ENCODE measurements at places on chromosomes 6 and 20. TPM values are rescaled to one million over a fixed set of nuclear protein-coding genes. Genes with fewer than 3 reads are reported as not detected.

Gene MUC22
- not detected for total RNA-seq

Gene LGSN
- not detected for total RNA-seq

Gene PRKN
- total RNA-seq, result 0.77 TPM

Gene FGD2
- total RNA-seq, result 1.5 TPM

Gene SPATA25
- total RNA-seq, result 0.56 TPM

Gene EFCAB8
- total RNA-seq, result 1.2 TPM

Gene SLPI
- total RNA-seq, result not detected

DNA sequence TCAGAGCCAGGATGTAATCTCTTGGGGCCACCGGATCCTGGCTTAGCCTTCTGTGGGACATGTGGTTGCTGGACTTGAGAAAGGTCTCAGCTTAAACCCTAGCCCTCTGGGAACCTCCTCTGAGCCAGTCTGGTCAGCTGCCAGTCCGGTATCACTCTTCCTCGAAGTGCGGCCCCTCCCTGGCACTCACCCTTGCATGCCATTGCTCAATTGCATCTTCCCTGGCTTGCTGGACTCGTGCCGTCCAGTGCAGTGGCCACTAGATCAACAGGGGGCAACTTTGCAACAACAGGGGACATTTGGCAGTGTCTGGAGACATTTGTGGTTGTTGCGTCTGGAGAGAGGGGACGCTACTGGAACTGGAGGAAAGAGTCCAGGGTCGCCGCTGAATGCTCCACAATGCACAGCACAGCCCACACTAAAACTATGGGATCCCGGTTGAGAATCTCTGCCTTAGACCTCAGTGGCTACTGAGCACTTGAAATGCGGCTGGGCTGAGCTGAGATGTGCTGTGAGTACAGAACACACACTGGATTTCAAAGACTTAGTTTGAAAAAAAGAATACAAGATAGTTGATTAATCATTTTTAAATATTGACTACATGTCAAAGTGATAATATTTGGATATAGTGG, 152.1 kb downstream of the TFAP2C start:
- no peak for DNase-seq

DNA sequence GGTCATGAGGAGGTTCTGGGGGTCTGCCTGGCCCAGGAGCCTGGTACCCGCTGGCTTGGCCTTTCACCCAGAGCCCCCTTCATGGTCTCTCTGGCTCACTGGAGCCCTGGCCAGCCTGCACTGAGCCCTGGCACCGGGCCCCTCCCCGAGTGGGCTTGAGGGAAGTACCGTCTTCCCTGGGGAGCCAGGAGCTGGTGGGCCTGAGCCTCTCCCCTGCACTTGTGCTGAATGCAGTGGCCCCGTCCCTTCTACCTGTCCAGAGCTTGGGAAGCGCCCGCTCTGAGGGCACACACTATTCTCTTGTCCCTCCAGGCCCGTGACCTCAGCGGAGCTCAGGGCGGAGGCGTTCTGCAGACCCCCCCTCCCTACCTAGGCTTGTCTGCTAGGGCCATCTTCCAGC, 62.2 kb downstream of the TCP11 start:
- DNase-seq, result no peak

DNA sequence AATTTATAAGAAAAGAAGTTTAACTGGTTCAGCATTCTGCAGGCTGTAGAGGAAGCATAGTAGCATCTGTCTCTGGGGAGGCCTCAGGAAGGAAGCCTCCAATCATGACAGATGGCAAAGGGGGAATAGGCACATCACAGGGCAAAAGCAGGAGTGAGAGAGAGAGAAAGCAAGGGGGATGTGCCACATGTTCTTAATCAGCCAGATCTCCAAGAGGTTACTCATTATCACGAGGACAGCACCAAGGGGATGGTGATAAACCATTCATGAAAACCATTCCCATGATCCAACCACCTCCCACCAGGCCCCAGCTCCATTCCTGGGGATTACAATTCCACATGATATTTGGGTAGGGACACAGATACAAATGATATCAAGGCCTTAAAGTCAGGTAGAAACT, 217.5 kb upstream of the TCF21 start:
- no peak for DNase-seq

DNA sequence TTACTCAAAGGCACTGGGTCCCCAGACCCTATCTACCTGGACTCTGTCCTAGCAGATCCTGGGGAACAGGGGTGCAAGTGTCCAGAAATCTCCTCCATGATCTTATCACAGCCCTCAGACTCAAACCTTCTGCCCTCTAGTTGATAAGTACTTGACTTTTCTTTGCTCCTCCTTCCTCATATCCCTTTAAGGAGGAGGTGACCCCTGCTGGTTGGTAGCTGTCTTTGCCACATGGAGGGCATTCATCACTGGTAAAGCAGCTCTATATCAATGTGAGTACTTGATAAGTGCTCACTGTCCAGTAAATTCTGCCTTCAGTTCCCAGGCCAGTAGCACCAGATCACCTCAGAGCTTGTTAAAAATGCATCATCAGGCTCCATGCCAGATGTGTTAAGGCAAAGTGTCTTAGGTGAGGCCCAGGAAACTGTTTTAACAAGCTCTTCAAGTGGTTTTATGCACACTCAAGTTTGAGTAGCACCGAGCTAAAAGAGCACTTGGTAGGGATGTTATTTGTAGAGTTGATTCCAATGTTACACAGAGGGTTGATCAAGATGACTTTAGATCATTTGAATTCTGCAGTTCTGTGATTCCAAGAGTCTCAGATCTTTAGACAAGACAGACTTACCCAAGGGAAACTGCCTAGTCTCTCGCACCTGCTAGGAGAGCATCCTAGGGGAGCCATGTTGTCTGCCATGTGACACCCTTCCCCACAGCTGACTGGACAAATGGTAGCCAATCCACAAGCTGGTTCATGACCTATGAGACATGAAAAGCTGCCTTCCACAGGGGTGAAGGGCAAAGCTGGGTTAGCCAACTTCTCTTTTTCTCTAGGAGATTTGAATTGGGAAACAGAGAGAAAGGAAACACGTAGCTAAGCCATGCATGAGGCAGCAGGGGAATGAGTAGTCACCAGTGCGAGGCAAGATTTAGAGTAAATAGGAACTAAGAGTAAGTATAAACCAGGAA, 18.6 kb downstream of the TREML2 start:
- DNase-seq, result peak; percentile 76

- DNase-seq, result no peak
Observed at GRCh38 chr20:14062786-14063185, 67.5 kb downstream of the MACROD2 start.

GRCh38 chr6:54971825-54972224, 125.3 kb downstream of the FAM83B start:
- DNase-seq, result no peak

- no peak for DNase-seq
Observed at GRCh38 chr20:13694420-13695150, 55.9 kb upstream of the TASP1 start.

DNA sequence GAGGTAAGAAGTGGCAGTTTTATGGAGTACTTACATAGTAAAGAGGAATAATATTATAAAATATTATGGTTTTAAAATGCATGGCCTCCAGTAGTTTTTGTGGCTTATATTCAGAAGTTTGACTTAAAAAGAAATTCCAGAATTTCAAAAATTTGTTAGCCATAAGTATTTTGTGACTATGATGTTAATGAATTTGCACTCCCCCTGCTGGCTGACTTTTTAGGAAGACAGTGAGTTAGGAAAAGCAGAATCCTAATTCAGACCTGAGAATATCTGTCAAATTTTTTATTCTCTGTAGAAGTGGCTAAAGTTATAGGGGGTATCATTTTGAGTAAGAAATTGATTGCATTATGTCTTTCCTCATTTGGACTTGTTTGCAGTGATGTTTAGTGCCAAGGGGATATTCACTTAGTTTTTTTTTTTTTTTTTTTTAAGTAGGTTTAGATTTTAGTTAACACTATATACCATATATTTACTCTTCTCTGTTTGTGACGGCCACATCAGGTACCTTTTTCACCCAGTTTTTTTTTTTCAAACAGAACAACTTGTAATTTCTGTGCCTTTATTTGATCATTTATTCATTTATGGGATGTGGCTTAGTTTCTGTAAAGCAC, 40.8 kb downstream of the ZFAND3 start:
- DNase-seq, result peak; percentile 24

GRCh38 chr6:41283600-41283999, 2.9 kb downstream of the TREM1 start:
- DNase-seq, result no peak

DNA sequence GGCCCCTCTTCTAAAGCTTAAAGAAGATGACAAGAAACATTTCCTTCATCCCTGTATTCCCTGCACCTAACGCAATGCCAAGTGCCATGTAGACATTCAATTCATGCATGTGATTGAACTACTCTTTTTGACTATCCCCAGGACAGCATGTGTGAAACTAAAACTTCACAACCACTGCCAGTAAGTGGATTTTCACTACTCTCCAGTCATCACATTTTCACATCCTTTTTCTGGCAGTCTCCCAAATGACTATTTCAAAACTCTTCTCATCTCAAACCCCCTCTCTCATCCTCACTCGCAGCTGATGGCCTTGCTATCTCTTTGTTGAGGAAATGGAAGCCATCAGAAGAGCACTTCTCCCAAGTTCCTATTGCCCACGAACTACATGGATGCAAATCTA, 122.6 kb downstream of the OPRM1 start:
- DNase-seq, result no peak

DNA sequence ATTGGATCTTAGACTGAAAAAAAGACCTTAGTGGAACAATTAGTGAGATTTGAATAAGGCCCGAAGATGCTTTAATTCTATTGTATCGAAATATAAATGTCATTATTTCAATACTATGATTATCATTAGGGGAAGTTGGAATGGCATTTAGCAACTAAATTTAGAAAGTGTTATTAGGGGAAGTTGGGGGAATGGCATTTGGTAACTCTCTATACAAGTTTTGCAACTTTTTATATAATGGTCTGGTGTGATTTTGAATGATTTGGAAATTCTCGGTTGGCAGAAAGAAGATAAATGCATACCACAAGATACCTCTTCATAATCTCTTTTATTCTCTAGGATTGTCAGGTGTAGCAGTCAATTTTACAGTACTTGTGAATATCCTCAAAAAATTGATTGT, 49.2 kb downstream of the RNF144B start:
- no peak for DNase-seq

DNA sequence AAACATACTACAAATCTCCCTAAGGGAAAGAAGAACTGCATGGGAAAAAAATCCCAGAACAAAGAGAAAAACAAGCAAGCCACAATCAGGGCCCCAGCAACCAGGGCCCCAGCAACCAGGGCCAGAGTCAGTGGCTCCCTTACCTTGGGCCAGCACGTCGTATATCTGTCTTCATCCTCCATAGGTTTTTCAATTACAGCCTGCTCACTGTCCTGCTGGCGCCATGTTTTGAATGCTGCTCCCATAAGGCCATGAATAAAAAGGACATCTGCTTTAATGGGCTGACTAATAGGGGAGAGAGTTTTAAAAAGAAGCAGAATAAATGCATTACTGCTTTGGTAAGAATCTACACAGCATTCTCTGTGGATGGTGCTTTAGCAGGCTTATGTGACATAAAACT, 49.2 kb downstream of the SERAC1 start:
- DNase-seq, result no peak

GRCh38 chr6:113859349-113860180, 2.4 kb downstream of the MARCKS start:
- DNase-seq, result no peak

GRCh38 chr6:80357674-80358073, 251.2 kb downstream of the BCKDHB start:
- no peak for DNase-seq

- no peak for DNase-seq
Observed at GRCh38 chr6:11208267-11208666, 24.2 kb downstream of the NEDD9 start.

DNA sequence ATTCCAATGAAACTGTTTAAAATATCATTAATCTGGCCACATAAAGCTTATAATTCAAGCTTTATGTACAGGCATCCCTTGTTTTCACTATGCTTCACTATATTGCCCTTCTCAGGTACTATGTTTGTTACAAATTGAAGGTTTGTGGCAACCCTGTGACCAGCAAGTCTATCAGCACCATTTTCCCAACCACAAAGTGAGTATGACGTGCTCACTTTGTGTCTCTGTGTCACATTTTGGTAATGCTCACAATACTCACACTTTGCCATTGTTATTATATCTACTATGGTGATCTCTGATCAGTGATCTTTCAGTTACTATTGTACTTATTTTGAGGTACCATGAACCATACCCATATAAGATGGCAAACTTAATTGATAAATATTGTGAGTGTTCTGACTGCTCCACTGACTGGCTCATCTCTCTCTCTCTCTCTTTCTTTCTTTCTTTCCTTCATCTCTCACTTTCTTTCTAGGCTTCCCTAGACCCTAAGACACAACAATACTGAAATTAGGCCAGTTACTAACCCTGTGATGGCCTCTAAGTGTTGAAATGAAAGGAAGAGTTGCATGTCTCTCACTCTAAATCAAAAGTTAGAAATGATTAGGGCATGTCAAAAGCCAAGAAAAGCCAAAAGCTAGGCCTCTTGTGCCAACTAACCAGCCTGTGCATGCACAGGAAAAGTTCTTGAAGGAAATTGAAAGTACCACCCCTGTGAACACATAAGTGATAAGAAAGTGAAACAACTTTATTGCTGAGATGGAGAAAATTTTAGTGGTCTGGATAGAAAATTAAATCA, 227.9 kb downstream of the BCAS1 start:
- DNase-seq, result peak; percentile 50

DNA sequence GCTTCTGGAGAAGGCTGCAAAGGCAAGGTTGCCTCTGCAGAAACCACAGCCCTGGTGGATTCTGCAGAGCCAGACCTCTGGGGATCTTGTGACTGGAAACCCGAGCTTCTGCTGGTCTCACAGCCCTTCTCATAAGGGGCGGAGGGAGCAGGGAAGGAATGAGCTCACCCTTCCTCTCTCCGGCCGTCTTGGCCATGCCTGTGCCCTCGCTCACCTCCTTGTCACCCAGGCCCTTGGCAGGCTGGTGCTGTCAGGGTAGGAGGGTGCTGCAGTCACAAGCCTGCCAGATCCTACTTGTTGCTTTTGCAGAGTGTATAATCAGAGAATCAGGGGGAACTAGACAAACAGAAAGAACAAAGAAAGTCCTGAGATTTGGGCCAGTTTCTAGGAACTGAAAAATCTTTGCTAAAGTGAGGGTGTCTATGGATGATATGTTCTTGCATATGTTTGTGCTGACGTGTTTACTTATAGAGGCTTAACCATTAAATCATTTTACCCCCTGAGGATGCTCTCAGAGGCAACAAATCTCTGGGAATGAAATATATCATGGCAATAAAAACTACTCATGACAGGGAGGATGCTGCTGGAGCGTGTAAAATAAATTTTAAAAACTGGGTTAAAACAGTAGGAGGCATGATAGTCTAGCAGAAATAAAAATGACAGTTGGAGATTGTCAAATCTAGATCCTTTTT, 244.9 kb upstream of the SOX4 start:
- no peak for DNase-seq
